ENCODE measurements at places on chromosomes 4 and X. TPM values are rescaled to one million over a fixed set of nuclear protein-coding genes. Genes with fewer than 3 reads are reported as not detected.

DNA sequence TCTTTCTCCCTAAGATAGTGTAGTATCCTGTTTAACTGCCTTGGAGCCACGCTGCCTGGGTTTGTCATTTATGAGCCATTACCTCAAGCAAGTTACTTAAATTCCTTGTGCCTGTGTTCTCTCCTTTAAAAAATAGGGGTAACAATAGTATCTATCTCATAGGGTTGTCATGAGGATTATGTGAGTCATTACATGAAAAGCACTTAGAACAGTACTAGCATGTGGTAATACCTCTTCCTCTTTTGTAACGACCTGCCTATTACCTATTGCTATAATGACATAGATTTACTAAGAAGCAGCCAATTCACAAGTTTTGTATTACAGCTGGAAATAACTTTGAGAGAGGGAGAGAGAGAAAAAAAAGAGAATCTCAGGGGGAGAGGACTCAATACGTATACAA lies 834.7 kb downstream of the RAPGEF2 start:
- no peaks in the 10 kb centered on the region for H3K27me3 ChIP-seq
- no peak overlapping the region for H3K4me3 ChIP-seq
- H3K4me1 ChIP-seq: no peaks in the 10 kb centered on the region
- no peak for DNase-seq
- no peak overlapping the region for H3K27ac ChIP-seq

GRCh38 chr4:96642490-96642889 lies 802.6 kb downstream of the PDHA2 start:
- no peak for DNase-seq
- H3K27ac ChIP-seq: no peak overlapping the region
- H3K36me3 ChIP-seq: no peaks in the 10 kb centered on the region
- no peaks in the 10 kb centered on the region for H3K27me3 ChIP-seq
- H3K4me3 ChIP-seq: no peak overlapping the region
- no peaks in the 10 kb centered on the region for H3K4me1 ChIP-seq

DNA sequence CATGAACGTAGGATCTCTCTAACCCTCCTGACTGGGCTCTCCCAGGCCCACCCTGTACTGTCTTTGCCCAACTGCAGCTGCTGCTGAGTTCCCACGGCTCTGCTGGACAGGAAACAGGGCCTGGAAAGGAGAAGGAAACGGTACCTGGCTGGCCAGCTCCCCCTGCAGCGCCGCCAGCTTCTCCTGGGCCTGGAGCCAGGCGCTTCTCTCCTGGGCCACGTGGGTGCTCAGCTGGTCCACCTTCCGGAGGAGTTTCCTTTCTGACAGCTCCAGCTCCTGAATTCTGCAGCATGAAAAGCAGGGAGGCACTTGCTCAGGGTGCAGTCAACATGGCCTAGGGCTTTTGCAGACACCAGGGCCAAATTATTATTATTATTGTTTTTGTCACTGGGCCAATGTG lies 6.5 kb downstream of the C4orf50 start:
- no peaks in the 10 kb centered on the region for H3K36me3 ChIP-seq
- no peak for DNase-seq

- DNase-seq: peak; percentile 28
- H3K4me1 ChIP-seq: no peaks in the 10 kb centered on the region
- H3K27me3 ChIP-seq: no peaks in the 10 kb centered on the region
- H3K27ac ChIP-seq: no peak overlapping the region
Measured at GRCh38 chr4:153160821-153161220, 43.4 kb upstream of the TRIM2 start.

GRCh38 chr4:10442976-10443375 lies 14.2 kb downstream of the ZNF518B start:
- peaks cover 17% of the 10 kb centered on the region for H3K36me3 ChIP-seq
- DNase-seq: no peak
- H3K4me3 ChIP-seq: no peak overlapping the region
- no peak overlapping the region for H3K27ac ChIP-seq
- H3K27me3 ChIP-seq: no peaks in the 10 kb centered on the region

GRCh38 chrX:149652232-149652981 lies 20.8 kb upstream of the TMEM185A start:
- DNase-seq: no peak
- no peak overlapping the region for H3K27ac ChIP-seq
- H3K27me3 ChIP-seq: no peaks in the 10 kb centered on the region
- H3K36me3 ChIP-seq: no peaks in the 10 kb centered on the region

DNA sequence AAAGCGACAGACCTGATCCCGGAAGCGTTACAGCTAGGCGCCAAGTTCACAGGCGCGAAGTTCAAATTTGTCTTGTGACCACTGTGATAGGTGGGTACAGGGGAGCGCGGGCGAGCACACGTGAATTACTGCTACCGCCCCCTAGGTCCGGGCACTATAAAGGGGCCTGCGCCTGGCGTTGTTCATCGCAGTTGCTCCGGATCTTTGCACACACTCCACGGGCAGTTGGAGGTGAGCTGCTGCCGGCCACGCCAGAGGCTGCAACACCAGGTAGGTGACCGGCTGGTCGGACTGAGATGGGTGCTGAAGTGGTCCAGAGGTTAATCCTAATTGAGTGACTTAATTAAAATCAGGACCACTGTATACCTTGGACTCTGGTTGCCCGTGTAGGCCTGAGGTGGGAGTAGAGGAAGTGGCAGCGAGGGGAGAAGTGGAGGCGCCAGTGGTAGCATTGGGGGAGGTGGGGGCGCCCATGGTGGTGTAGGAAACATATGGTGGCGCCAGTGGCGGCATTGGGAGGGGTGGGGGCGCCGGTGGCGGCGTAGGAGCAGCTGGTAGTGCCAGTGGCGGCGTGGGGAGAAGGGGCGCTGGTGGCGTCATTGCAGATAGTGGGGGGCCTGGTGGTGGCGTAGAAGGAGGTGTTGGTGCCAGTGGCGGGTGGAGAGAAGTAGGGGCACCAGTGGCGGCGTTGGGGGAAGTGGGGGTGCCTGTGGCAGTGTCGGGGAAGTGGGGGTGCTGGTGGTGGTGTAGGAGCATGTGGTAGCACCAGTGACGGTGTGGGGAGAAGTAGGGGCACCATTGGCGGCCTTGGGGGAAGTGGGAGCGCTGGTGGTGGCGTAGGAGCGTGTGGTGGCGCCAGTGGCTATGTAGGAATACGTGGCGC lies at the start of gene GCNA:
Gene GCNA, plus strand, starts transcription at position 185 of the 883 bp plus-strand sequence. CDS start 2,385 bp downstream, outside the sequence.
- H3K27me3 ChIP-seq: no peaks in the 10 kb centered on the region
- H3K4me1 ChIP-seq: no peaks in the 10 kb centered on the region
- no peaks in the 10 kb centered on the region for H3K36me3 ChIP-seq
- no peak for DNase-seq

- no peaks in the 10 kb centered on the region for H3K36me3 ChIP-seq
- no peak for DNase-seq
- no peaks in the 10 kb centered on the region for H3K4me1 ChIP-seq
- H3K4me3 ChIP-seq: no peak overlapping the region
- H3K27ac ChIP-seq: no peak overlapping the region
- no peaks in the 10 kb centered on the region for H3K27me3 ChIP-seq
Measured at GRCh38 chr4:184845367-184846021, 19.7 kb upstream of the ACSL1 start.

DNA sequence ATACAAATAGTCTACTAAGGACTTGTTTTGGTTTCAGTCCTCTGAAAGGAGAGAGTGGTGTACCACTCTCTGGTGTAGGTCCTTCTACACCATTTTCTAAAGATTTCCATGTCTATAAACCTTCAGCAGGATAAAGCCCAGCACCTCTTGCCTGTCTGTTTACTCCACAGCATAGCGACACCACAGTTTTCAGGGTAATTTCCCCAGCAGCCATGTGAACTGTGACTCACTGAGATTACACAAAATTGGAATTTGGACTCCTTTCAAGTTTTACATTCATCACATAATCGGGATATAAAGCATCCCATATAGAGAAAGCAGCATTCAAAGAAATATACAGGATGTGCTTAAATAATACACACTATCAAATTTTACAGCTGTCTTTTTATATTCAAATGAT lies 229.6 kb downstream of the PRDM5 start:
- no peak overlapping the region for H3K4me3 ChIP-seq

DNA sequence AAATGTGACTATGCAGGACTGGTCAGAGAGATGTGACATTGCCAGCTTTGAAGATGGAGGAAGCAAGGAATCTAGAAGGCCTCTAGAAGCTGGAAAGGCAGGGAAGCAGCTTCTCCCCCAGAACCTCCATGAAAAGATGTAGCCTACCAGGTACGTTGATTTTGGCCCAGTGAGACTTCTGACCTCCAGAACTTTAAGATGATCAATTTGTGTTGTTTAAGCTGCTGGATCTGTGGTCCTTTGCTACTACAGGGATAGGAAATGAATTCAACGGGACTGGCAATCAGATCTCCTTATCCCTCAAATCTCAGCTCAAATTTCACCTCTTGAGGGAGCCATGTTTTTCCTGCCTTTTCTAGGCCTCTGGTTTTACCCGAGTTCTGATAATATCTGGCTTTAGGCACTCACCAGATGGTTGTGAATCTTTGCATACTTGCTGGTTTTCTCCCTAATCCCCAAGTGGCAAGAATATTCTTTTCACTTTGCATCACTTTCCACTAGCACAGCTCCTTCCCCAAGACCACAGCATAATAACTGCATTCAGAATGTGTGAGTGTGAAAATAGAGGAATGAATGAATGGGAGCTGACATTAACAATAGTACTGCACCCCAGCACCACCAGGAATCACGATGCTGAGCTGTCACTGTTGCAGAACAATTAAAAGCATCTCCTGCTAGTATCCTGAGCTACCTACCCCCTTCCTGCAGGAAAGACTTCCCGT lies 25.5 kb upstream of the TMSB4X start:
- H3K4me1 ChIP-seq: peaks cover 14% of the 10 kb centered on the region
- no peak for DNase-seq
- no peaks in the 10 kb centered on the region for H3K27me3 ChIP-seq
- H3K36me3 ChIP-seq: no peaks in the 10 kb centered on the region

DNA sequence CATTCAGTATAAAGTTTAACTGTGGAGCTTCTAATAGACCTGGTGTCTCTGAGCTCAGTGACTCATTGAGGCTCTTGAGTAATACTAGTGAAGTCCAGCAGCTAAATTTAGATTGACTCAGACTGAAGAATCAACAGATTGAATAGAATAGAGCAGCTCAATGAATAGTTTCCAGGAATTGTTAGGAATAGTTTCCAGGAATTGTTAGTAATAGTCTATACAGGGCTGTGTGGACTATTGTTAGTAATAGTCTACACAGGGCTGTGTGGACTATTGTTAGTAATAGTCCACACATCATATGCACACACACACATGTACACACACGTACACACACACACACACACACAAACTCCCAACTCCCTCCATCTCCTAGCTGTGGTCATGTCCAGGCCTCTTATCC lies 3.0 kb downstream of the GIMD1 start:
- no peak for DNase-seq
- no peak overlapping the region for H3K4me3 ChIP-seq
- no peaks in the 10 kb centered on the region for H3K27me3 ChIP-seq
- peak overlapping the region; percentile 48 for H3K27ac ChIP-seq

GRCh38 chrX:154023276-154024000 lies 3.7 kb upstream of the IRAK1 start:
- no peak overlapping the region for H3K27ac ChIP-seq
- H3K27me3 ChIP-seq: no peaks in the 10 kb centered on the region
- peaks cover 1% of the 10 kb centered on the region for H3K36me3 ChIP-seq
- no peak overlapping the region for H3K4me3 ChIP-seq
- peak; percentile 62 for DNase-seq

DNA sequence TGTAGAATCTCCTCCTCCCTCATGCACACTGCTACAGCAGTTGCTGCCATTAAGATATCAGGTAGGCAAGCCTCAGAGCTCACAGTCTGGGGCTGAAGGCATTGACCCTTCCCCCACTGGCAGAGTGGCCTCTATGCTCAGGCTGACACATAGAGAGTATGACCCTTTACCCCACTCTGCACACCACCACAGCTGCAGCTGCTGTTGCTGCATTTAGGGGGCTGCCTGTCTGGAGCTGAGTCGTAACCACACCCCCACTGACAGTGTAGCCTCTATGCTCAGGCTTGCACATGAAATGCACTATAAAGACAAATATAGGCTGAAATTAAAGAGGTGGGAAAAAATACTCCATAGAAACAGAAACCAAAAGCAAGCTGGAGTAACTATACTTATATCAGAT lies 289.3 kb upstream of the PABPC4L start:
- H3K36me3 ChIP-seq: no peaks in the 10 kb centered on the region
- no peak overlapping the region for H3K27ac ChIP-seq
- H3K27me3 ChIP-seq: no peaks in the 10 kb centered on the region
- no peak overlapping the region for H3K4me3 ChIP-seq
- no peaks in the 10 kb centered on the region for H3K4me1 ChIP-seq
- DNase-seq: no peak

GRCh38 chrX:124346877-124347241 lies 496 bp downstream of the SH2D1A start:
- no peak overlapping the region for H3K4me3 ChIP-seq
- H3K27ac ChIP-seq: no peak overlapping the region
- no peak for DNase-seq
- no peaks in the 10 kb centered on the region for H3K4me1 ChIP-seq
- no peaks in the 10 kb centered on the region for H3K36me3 ChIP-seq

Gene PWWP3B
- 0.36 TPM for total RNA-seq

Gene CYBB
- total RNA-seq: 8.9 TPM

Gene RAB41
- total RNA-seq: not detected

Gene CYLC1
- not detected for total RNA-seq

Gene MYOZ2
- 1.4 TPM for total RNA-seq

Gene HMGB2
- 74.7 TPM for total RNA-seq

Gene CLGN
- total RNA-seq: 3.1 TPM

Gene CCDC160
- not detected for total RNA-seq

Gene FAM9C
- total RNA-seq: not detected

Gene SCOC
- 74.2 TPM for total RNA-seq

Gene ARAP2
- 21.0 TPM for total RNA-seq

Gene WDR1
- 240 TPM for total RNA-seq

Measured in sigmoid colon (tissue), 7 donors.